K562 (cell line): ENCODE measurements at places on chromosomes 11 and 22. TPM values are rescaled to one million over a fixed set of nuclear protein-coding genes. Genes with fewer than 3 reads are reported as not detected.
A peak's percentile ranks its signal among the peaks of the same experiment; 100 is the strongest.

PI4KA gene
- polyA plus RNA-seq, result 116 and 125 TPM in 2 replicates

- DNase-seq, result peak; percentile 97
Measured at GRCh38 chr22:39388261-39389011, 11.1 kb upstream of the TAB1 start.

DNA sequence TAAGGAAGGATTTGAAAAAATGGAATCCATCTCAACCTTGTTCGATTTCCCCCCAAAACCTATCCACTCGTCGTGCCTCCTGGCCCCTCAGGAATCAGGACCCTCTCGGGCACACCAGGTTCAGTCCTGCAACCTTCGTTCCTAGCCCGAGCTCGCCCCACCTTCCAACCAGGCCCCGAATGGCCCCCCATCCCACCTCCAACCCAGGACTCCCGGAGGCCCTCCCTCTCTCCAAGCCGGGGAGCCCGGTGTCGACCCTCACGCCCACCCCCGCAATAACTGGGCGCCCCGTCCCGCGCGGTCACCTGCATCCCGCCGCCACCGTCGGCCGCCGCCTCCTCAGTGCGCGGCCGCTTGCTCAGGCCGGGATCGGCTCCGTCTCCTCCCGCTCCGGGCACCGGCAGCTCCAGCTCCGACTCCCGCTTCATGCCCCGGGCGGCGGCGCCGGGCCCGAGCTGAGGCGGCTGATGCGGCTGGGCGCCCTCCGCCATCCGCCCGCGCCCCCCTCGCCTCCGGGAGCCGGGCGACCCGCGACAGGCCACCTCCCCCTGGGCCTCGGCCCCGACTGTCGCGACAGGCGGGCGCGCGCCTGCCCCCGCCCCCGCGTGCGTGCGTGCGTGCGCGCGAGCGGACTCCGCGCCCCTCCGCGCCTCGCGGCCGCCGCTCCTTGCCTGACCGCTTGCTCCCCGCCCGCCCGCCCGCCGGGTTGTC lies 534 bp downstream of the RBFOX2 start:
- no peak for DNase-seq

DNA sequence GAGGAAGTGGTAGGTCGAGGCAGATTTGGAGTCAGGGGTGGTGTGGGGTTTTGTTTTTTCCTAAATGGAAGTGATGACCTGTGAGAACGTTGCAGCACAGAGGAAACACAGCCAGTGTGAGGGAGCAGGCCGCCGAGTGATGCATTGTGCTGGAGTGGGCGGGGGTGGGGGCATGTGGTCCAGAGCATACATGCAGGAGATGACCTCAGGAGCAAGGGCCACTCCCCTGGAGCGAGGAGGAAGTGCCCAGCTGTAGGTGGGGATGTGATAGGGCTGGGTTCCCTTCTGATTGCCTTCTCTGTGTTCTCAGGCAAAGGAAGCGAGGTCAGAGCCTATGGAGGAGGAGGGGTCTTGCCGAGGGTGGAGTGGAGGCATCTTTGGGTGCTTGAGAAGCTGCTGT lies 81.4 kb downstream of the PPP6R3 start:
- no peak for DNase-seq

- peak; percentile 63 for DNase-seq
Measured at GRCh38 chr22:32660292-32660691, 141.2 kb upstream of the TIMP3 start.

MMP27 gene
- polyA plus RNA-seq, result not detected in 2 replicates

VSIG10L2 gene
- not detected in 2 replicates for polyA plus RNA-seq

DNA sequence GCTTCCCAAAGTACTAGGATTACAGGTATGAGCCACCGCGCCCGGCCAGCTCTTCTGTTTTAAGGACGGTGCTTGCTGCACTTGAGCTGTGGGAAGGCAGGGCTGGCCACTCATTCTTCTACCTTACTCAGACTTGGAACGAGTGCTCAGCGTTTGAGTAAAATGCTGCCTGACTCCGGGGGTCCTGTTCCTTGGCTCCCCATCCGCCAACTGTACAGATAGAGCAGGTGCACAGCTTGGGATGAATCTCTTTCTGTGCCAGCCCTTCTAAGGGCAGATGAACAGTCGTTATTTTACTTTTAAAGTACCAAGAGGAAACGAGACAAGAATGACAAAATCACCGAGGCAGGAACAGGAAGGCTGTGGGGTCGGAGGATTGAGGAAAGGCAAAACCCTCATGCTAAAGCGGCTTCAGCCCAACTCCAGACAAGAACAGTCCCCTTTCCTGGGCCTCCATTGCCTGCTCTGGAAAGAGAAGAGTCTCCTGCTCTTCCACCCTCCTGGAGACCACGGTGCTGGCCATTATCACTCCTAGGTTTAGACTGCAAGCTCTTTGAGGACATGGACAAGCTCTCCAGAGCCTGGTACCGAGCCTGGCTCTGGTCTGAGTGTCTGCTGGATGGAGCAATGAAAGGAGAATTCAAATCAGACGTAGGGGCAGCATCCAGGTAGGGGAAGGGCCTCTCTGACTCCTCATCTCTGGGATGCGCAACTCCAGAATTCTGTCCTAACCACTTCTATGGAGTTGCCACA lies 1.1 kb upstream of the SUN2 start:
- no peak for DNase-seq

DNA sequence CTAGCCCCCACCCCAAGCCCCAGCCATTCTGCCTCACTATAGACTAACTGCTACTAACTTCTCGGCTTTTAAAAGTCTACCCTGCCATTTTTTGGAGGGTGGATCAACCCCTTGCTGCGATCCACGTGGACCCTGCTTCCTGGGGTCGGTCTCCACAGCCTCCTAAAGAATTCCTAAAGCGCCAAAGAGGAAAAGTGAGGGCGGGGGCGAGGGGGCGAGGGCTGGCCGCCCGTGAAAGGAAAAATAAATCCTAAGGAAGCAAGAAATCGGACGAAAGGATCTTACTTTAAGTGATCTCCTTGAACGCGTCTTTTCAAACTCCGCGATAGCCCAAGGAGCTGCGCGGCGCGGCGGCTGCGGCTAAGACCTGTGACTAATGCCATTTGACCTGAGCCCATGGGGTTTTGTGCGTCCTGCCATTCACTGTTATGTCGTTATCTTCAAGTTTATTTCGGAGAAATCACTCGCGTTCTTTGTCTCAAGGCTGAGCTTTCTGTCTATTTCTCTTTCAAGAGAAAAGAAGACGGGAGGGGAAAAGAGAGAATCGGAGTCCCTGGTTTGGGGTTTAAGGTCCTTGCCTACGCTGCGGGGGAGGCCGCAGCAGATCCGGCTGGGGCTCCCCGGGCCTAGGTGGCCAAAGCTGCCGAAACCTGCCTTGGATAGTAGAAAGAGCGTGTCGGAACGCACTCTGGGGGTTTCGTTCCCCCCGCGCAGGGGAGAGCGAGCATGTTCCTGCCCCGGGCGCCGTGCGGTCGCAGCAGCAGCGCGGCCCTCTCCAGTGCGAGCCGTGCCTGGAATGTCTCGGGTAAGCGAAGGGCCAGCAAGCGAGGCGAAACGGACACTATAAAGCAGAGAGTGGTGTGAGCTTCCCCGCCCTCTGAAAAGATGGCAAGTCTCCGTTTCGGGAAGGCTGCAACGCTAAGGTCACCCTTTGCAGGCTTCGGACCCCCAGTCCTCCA lies 2.8 kb upstream of the DBX1 start:
- no peak for DNase-seq

DNA sequence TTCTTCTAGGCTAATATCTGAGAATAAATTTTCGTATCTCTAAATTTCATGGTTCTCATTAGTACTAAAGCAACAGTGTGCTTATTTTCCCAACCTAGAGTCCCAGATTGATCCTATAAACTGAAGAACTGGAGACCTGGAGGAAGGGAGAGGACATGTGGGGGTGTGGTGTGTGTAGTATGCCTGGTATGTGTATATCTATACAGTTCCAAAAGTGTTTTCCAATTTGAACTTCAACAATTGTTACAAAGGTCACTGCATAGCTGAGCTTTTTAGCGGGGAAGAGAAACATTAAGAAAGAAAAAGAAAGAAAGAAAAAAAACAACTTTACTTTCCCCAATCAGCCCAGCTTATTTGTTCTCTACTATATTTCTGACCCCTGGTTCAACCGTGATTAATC lies 152.1 kb downstream of the SOX6 start:
- no peak for DNase-seq

DNA sequence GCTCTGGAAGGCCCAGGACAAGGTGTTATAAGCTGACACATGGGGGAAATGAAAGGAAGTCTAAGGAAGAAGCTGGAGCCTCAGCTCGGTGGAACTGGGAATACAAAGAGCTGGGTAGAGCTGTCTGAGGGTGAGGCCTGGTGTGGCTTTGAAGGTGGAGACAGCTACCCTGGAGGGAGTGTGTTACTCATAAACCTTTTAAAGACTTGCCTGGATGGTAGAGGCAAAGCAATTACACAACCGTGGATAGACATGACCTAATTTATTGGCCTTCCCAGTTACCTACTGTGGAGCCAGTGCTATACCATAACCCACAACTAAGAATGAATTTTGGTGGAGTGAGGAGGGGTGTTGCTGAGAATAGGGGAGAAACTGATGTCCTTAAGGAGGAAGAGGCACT lies 22.6 kb downstream of the EXPH5 start:
- no peak for DNase-seq

DNA sequence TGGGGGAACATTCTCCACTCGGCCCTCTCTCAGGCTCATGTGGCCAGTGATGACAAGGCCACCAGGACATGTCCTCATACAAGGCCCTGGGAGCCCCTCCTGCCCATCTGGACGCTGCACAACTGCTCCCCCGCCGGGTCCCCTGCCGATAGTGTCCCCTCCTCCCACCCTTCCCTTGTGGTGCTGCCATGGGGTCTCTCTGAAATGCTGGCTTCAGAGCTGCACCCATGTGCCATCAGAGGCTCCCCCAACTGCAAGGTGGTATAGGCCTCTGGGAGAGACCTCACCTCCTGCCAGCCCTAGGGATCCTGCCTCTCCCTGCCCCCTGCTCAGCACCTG lies 113.0 kb downstream of the KCNQ1OT1 start:
- DNase-seq, result no peak

DNA sequence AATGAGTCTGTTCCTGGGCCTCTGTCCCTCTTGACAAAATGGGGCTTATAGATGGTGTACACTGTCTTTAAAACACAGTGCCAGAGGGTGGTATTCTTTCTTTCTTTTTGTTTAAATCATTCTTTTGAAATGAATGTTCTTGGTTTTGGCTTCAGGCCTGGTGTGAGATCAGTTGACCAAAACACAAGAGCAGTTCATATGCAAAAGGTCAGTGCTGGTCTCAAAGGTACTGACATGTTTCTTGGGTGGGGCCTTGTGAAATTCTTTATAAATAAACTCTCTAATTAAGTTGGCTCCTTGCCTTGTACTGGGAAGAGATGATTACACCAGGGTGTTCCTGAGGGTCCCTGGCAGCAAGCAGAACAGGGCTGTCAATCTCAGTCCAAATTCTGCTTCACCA lies 110.0 kb downstream of the FBXO7 start:
- no peak for DNase-seq

- DNase-seq, result no peak
Measured at GRCh38 chr11:67517784-67518552, 5.3 kb downstream of the CABP2 start.

DNA sequence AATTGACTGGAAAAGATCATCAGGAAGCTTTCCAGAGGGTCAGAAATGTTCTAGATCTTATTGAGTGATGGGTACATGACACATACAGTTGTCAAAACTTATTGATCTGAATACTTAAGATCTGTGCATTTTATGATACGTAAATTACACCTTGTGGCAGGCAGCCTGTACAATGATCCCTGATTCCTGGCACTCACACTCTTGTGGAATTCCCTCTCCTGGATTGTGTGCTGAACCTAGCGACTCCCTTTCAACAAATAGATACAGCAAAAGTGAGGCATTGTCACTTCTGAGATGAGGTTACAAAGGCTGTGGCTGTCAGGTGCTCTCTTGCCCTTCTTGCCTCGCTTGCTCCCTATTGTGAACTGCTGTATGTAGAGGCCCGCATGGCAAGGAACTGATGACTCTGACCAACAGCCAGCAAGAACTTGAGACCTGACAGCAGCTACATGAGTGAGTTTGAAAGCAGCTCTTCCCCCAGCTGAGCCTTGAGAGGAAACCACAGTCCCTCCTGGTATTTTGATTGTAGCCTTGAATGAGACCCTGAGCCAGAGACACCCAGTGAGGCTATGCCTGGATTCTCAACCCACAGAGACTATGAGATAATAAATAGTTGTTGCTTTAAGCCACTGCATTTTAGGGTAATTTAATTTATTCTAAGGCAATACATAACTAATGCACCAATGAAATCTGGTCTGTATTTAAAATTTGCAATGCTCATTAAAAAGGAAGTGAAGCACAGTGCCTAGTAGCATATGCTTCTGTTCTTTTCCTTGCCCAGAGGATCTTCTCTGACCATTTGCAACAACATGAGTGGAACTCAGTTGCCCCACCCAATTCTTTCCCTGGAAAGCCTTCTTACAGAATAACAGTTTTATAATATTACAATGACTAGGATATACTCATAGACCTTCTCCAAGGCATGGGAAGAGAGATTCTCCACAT lies 60.5 kb upstream of the IZUMO1R start:
- no peak for DNase-seq

TYR gene
- polyA plus RNA-seq, result not detected in 2 replicates

MS4A7 gene
- polyA plus RNA-seq, result not detected in 2 replicates

DNA sequence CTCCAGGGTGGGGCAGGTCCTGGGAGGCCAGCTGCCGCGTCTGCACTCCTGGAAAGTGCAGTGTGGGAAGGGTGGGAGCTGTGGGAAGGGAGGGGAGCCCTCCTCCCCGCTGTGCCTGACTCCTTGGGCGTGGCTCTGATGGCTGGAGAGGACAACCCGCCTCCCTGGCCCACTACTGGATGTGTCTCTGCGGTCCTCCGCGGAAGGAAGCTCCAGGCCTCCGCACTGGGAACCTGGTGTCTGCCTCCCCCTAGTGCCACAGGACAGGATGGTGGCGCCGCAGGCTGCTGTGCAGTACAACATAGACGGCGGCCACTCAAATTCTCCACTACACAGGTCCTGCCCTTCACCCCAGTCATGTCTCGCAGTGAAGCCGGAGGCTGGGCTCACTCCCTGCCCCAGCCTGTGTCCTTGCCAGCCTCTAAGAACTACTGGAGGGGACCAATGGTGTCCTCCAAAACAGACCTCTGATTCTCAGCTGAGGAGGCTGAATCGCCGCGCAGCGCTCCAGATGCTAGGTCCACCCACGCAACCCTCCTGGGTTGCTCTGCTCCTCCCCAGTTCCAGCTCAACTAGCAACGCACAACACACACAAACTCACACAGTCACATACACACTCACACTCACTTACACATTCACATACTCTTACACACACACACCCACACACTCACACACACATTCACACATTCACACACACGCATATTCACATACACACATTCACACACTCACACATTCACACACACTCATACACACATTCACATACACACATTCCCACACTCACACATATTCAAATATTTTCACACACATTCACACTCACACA lies 12.4 kb upstream of the DSCAML1 start:
- peak; percentile 72 for DNase-seq
